ENCODE measurements at places on chromosomes 3 and 15.

DNA sequence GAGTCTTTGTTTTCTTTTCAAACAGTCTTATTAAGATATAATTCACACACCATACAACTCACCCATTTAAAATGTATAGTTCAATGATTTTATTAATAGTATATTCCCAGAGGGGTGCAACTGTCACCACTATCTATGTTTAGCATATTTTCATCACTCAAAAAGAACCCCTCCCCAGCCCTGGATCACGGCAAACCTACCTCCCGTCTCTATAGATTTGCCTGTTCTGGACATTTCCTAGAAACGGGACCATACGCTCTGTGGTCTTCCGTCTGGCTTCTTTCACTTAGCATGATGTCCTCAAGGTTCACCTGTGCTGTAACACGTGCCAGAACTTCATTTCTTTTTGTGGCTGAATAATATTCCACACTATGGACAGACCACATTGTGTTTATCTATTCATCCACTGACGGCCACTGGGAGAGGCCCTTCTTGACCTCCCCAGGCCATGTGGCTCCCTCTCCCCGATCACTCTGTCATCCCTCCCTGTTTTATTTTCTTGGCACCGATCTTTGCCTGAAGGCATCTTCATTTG is 56.4 kb downstream of the IQSEC1 start:
- DNase-seq = no peak

DNA sequence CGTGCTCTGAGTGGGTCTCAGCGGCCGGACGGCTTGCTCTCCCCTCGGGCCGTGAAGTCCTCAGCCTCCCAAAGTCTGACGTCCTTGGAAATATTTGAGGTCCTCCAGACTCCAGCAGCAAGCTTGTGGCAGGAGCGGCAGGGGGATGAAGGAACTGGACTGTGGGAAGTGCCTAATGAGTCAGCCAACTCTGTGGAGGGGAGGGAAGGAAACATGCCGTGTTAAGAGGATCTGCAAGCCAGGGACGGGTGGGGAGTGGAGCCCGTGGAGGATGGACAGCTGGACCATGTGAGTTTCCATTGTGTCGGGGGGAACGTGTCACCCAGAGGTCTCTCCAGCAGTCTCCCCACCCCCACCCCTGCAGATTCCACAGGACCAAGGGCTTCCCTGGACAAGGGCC is 39.4 kb upstream of the IDH2 start:
- no peak for DNase-seq

- DNase-seq = no peak
Observed at GRCh38 chr3:114887806-114888205, 259.3 kb downstream of the ZBTB20 start.

DNA sequence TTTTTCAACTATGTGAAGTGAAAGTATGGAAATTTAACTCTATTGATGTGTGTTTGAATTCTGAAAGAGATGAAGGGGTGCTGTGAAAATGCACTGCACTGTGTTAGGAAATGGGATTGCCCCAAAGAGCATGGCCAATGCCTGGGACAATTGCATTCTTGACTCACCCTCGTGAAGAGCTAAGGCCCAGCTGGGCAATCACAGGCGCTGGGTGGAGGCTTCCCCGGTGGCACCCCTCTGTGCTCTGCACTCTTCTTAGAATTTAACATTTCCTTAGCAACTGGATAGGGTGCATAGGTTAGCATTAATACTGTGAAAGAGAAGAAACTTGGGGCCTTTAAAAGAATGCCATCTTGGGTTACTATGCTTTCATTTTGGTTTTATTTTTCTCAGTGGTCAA is 179.9 kb upstream of the GOLIM4 start:
- no peak for DNase-seq

GRCh38 chr15:87743562-87743961 is 513.0 kb downstream of the NTRK3 start:
- no peak for DNase-seq

- no peak for DNase-seq
Observed at GRCh38 chr3:12810961-12811360, 14.5 kb downstream of the CAND2 start.

GRCh38 chr3:15097891-15098290 is 1.1 kb downstream of the RBSN start:
- DNase-seq = peak; percentile 13

GRCh38 chr3:166263460-166263859 is 426.2 kb upstream of the BCHE start:
- DNase-seq = no peak

- DNase-seq = no peak
Observed at GRCh38 chr3:99702953-99703943, 64.9 kb downstream of the COL8A1 start.

- no peak for DNase-seq
Observed at GRCh38 chr3:65178703-65179102, 490.9 kb upstream of the ADAMTS9 start.

GRCh38 chr3:152390647-152391046 is 121.9 kb downstream of the MBNL1 start:
- DNase-seq = no peak
